COLO829 (cell line): ENCODE measurements at places on chromosomes 16 and 17.

GRCh38 chr16:70682239-70683145 lies 3.4 kb downstream of the MTSS2 start:
- no peak for DNase-seq

GRCh38 chr16:57682809-57683635 lies 11.6 kb upstream of the DRC7 start:
- DNase-seq: no peak

DNA sequence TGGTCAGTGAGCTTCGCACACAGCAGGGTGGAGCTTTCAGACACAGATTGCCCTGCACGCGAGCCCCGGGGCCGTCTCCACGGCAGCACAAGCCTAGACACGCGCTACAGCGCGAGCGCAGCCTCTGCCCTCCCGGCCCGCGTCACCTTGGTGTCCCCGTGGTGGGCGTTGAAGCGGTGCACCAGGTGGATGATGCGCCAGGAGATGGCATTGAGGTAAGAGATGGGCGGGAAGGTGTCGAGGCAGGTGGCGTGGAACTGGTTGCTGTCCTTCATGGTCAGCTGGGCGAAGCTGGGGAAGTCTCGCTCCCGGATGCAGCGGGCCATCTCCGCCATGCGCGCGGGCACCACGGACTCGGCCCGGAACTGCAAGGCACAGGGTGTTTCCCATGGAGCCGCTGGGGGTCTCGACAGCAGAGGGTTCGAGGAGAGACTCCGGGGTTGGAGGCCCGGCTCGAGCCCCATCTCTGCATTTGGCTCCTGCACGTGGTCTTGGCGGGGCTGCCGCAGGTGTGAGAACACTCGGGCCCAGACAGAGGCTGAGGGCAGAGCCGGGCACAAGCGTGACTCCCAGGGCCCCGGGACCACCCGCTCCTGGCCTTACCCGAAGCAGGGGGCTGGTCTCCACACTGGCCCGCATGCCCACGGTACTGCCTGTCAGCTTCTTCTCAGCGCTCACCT lies 4.3 kb upstream of the CYBA start:
- no peak for DNase-seq

- no peak for DNase-seq
These were observed 2.0 kb downstream of the CACNA1H start for GRCh38 chr16:1154887-1155331.

DNA sequence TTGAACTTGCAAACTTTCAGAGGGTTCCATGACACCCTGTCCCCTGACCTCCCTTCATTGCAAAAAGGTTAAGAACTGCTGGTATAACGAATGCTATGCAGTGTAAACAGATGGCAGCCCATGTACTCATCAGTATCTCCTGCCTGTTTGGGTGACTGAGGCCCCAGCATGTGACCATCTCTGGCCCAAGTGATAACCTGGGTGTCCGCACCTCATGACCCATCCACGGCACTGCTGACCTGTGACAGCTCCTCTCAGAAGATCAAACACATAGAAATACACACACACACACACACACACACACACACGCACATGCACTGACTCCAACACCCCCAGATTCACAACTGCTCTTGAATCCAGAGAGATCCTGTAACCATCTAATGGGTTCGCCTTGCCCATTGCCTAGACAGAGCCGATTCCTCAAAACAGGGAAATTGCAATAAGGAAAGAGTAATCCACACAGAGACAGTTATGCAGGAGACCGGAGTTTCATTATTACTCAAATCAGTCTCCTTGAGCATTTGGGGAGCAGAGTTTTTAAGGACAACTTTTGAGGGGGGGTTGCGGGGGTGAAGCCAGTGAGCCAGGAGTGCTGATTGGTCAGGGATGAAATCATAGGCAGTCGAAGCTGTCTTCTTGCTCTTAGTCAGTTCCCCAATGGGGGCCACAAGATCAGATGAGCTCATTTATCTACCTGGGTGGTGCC lies 11.3 kb upstream of the PHOSPHO1 start:
- DNase-seq: no peak

- DNase-seq: no peak
These were observed 404 bp downstream of the EMC6 start for GRCh38 chr17:3669085-3669347.
